Epithelial cell of alveolus of lung (primary cell): ENCODE measurements at places on chromosomes 5 and 9. TPM values are rescaled to one million over a fixed set of nuclear protein-coding genes. Genes with fewer than 3 reads are reported as not detected.

Gene IFNA1
- total RNA-seq = not detected in 2 replicates

Gene RORB
- 0.13 and 3.1 TPM in 2 replicates for total RNA-seq

Gene SMIM33
- not detected in 2 replicates for total RNA-seq

Gene HTR4
- not detected in 2 replicates for total RNA-seq

Gene HRCT1
- total RNA-seq = 0.13 and 3.4 TPM in 2 replicates

Gene RNF208
- 0.13 and 6.3 TPM in 2 replicates for total RNA-seq

Gene SPINK4
- total RNA-seq = not detected in 2 replicates

Gene AP3S1
- 79.4 and 81.1 TPM in 2 replicates for total RNA-seq

Gene WDR31
- total RNA-seq = 0.91 and 1.4 TPM in 2 replicates

Gene ITK
- total RNA-seq = not detected in 2 replicates

Gene LCP2
- total RNA-seq = under 0.01 TPM in 1 of 2 replicates, not detected in the other
